Hematopoietic multipotent progenitor cell treated with erythropoietin and hydrocortisone succinate and interleukin-3 and kit ligand, for 15 days (in vitro differentiated cells): ENCODE measurements at places on chromosomes 2 and 18.

DNA sequence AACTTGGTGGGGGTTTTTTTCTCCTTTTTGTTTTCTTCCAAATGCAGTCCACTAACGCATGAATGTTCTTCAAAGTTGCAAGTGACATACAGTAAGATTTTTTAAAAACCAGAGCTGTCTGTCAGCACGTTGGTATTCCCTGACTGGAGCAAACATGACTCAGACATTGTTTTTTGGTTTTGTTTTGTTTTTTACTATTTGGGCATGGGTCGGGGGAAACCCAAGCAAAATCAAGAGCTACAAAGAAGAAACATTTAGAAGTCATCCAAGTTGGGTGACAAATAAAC, 726 bp upstream of the CCDC88A start:
- no peak for DNase-seq

GRCh38 chr2:2324119-2324518, 7.0 kb downstream of the MYT1L start:
- DNase-seq = no peak

- no peak for DNase-seq
Observed at GRCh38 chr18:79241755-79242154, 154.0 kb upstream of the NFATC1 start.

DNA sequence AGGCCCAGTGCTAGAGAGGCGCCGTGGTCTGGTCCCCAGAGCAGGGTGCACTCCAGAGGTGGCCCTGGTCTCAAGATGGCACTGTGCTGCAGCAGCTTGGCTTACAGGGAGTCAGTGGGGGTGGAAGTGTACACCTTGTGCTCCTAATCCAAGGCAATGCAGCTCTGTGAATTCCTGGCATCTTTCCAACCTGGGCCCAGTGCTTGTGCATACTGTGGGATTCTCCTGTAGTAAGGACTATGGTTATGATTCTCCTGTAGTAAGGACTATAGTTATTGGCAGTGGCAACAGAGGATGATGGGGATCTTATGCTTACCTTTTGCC, 616.7 kb upstream of the REG3G start:
- no peak for DNase-seq

- no peak for DNase-seq
Observed at GRCh38 chr2:241673189-241673663, 13.4 kb downstream of the DTYMK start.

DNA sequence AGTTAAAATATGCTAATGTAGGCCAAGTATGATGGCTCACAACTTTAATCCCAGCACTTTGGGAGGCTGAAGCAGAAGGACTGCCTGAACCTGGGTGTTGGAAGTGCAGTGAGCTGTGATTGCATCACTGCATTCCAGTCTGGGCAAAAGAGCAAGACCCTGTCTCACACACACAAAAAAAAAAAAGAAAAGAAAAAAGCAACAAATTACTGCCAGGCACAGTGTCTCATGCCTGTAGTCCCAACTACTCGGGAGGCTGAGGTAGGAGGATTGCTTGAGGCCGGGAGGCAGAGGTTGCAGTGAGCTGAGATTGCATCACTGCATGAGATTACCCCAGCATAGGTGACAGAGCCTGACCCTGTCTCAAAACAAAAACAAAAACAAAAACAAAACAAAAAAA, 110.6 kb downstream of the PRELID3A start:
- DNase-seq = no peak

DNA sequence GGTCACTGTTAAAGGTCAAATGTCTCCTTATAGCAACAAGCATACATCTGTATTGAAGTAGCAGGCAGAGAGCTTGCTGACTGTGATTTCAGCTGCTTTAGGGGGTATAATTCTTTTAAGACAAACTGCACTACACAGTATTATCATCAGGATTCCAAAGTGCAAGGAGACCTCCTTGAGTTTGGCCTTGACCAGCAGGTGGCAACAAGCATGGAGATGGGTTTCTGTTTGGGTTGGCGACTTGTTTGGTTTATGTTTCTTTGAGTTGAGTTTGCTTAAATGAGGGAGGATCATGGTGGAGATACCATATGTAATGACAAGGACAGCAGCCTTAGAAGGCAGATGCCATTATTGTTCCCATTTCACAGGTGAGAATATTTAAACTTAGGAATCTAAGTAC, 681.0 kb upstream of the ID2 start:
- peak; percentile 42 for DNase-seq

- DNase-seq = no peak
Observed at GRCh38 chr2:236858661-236859060, 227.0 kb upstream of the COPS8 start.

DNA sequence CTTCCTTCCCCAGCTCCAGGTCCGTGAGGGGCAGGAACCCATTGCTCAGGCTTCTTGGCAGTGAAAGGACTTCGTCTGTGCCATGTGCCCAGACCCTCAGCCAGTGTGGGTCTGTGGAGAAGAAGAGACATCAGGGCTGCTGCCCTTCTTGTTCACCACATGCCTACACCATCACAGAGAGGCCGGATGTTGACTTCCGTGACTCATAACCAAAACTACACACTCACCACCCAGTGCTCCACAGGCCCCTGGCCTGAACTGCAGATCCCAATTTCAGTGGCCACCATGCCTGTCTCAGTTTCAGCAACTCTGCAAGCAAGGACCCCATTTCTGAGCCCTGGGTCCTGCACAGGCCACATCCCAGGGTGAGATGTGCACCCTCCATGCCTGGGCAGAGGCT, 332.6 kb upstream of the SALL3 start:
- DNase-seq = no peak

GRCh38 chr2:108612514-108613183, 78.4 kb downstream of the LIMS1 start:
- no peak for DNase-seq

DNA sequence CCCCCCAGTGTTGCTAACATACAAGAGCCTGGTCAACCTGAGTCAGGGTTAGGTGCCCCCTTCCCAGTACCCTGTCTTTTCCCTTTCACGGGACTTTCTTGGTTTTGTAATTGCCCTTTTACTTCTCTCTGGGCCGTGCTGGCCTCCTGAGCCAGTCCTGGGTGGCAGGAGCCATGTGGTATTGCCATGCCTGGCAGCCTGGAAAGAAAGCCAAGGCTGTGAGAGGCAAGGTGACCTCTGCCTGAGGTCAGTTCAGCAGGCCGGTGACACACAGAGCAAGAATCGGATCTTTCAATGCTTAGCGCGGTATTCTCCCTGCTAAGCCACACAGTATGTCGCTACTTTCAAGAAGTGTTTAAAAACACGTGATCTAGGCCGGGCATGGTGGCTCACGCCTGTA, 52.3 kb downstream of the C18orf63 start:
- no peak for DNase-seq

DNA sequence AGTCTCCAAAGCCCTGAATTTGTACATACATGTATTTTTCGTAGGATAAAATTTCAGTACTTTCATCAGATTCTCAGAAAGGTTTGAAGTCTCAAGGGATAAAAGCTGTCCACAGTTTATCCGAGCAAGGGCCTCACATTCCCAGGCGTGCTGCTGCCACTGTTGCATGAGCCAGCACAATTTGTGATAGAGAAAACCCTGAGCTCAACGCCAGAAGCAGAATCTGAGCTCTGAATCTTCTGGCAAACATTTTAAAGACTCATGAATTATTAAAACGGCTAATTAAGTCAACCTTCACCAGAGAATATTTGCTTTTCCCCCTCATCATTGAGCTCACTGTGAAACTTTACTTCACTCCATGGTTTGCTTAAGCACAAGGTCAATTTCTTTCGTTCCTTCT, 38.5 kb upstream of the STPG4 start:
- no peak for DNase-seq

- peak; percentile 70 for DNase-seq
Observed at GRCh38 chr2:219171231-219171651, 1.4 kb upstream of the SLC23A3 start.

- DNase-seq = peak; percentile 84
Observed at GRCh38 chr2:144519934-144520731, at the start of gene ZEB2. Gene ZEB2 (minus strand): TSS chr2:144520119. CDS start chr2:144517350, 2,769 bp downstream.

GRCh38 chr18:42106784-42107183, 151.8 kb downstream of the PIK3C3 start:
- DNase-seq = no peak

- DNase-seq = no peak
Observed at GRCh38 chr2:101410746-101411145, 23.4 kb upstream of the CREG2 start.

DNA sequence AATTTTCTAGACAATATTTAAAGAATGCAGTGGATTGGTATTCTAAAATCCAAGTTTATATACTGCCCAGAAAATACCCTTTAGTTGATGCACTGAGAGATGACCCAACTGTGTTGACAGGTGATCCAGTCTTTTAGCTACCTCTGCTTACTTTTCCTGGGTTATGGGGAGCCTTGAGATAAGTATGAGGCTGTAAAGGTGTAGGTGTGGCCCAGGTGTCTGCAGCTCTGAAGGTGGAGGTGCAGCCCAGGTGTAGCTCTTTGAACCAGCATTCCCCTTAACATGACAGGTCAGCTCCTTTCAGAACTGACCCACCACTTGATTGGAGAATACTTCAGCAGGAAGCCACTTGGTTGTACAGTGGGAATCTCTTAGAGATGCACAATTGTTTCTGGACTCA, 62.3 kb upstream of the ACSL3 start:
- no peak for DNase-seq

GRCh38 chr2:240250985-240251847, 110.8 kb upstream of the OTOS start:
- DNase-seq = no peak

DNA sequence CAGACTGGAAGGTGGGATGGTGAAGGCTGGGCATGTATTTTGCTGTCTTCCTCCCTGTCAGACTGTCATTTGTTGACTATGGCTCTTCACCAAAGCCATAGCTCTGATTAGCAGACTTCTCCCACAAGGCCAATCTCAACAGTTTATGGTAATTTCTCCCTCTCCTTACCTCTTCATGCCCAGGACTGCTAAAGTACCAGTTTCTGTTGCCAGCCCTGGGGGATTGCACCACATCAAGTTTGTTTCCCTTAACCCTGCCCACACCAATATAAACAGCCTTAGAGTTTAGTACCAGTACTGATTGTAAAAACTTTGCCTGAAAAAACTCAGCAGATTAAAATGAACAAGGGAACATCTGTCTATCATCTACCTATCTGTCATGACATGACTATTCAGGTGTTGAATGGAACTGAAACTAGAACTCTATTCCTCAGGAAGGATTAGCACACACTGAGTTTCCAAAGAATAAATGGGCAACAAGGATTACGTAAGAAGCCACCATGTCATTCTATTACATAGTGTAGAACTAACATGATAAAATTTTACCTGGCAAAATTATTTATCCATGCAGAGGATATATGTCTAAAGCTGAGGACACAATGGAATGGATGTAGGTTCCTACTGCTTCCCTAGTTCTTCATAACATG, 13.7 kb downstream of the FEZ2 start:
- DNase-seq = no peak

DNA sequence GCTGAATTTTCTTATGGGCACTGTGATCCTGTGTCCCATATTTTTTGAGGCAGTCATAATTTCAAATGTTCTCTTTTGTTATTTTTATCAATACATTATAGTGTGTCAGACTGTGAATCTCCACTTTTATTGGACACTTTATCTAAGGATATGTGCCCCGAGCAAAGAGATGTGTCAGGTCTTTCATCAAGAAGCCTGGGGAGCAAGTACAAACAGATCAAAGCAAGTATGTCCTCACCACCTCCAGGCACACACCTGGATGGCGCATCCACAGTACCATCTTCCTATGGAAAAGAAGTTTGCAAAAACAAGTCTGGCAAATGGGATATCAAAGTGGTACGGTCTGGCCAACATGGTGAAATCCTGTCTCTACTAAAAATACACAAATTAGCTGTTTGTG, 81.0 kb upstream of the ZNF236 start:
- no peak for DNase-seq

DNA sequence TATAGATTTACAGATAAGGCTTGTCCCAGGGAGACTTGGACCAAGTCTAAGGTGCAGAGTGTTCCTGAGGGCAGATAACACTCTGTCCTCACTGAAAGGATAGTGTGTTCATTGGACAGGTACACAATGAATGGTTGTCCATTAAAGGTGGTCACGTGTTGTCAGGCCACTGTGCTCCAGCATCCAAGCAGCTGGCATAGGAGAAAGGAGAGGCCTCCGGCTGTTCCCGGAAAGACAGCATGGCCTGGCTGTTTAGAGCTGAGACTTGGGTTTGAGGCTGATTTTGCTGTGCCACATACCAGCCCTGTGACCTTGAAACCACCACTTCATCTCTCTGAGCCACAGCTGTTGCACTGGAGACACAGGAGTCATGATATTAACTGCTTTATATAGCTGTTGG, 19.6 kb upstream of the SULT1C3 start:
- no peak for DNase-seq

DNA sequence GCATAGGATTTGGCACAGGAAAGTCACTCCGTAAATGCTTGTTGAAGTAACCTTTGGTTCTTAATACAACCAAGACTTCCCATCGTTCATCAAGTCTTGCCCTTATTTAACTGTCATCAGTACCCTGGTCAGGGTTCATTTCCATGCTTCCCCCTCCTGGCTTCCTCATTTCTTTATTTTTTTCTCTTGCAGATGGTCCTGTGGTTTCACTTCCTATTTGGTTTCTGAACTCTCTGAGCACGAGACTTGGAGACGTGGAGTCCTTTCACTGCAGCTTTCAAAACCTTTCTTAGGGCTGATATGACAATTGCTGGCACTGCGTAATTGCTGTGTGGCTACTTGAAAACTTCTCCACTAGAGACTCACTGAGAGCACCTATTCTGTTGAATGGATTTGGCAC, 59.9 kb upstream of the PID1 start:
- no peak for DNase-seq

- no peak for DNase-seq
Observed at GRCh38 chr2:175008801-175009495, 3.8 kb upstream of the CHN1 start.

DNA sequence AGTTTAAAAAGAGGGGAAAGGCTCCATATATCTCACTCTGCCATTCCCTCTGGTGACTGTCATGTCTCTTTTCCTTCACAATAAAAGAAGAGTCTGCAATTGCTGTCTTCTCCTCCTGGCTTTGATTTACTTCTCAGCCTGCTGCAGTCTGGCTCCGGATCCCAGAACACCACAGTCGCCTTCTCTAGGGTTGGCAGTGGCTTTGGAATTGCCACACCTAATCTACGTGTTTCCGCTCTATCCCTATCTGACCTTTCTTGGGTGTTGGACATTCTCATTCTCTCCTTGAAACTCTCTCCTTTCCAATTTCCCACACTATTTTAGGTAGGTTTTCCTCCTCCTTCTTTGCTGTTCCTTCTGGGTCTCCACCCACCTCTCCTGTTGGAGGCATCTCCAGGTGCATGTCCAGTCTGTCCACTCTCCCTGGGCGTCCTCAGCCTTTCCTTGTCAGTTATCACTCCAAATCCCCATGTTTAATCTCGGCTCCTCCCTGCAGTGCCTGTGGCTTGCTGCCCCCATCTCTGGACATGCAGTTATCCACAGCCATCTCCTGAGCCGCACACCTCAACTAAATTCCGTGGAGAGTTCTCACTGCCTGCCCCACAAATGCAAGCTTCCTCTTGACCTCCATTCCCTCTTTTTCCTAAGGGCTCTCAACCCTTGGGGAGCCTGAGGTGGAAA, 112.8 kb downstream of the KCTD1 start:
- DNase-seq = no peak

- peak; percentile 25 for DNase-seq
Observed at GRCh38 chr2:65129286-65129825, 550 bp downstream of the RAB1A start.

- DNase-seq = no peak
Observed at GRCh38 chr2:69168144-69168813, 155.3 kb downstream of the ANTXR1 start.

GRCh38 chr2:44325897-44326296, 35.4 kb downstream of the PREPL start:
- DNase-seq = no peak

- no peak for DNase-seq
Observed at GRCh38 chr2:179532863-179533278, 268.2 kb upstream of the SESTD1 start.
